ENCODE measurements at places on chromosomes 6 and 20.

DNA sequence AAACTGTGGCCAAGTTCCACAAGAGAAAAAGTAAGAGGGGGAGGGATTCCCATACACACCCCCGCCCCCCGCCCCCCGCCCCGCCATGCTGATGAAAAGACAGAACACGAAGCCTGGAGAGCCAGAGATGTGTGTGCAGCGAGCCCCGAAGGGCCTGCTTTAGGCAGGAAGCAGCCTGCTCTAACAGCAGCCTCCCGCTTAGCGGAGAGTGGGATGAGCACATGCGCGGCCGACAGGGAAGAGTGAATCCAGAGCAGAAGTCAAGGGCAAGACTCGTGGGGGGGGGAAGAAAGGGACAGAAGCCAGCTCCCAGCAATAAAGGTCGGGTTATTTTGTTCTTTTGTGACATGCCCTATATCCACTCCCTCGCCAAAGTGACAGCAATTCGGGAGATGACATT, 67.2 kb upstream of the PTGIS start:
- no peak for DNase-seq

DNA sequence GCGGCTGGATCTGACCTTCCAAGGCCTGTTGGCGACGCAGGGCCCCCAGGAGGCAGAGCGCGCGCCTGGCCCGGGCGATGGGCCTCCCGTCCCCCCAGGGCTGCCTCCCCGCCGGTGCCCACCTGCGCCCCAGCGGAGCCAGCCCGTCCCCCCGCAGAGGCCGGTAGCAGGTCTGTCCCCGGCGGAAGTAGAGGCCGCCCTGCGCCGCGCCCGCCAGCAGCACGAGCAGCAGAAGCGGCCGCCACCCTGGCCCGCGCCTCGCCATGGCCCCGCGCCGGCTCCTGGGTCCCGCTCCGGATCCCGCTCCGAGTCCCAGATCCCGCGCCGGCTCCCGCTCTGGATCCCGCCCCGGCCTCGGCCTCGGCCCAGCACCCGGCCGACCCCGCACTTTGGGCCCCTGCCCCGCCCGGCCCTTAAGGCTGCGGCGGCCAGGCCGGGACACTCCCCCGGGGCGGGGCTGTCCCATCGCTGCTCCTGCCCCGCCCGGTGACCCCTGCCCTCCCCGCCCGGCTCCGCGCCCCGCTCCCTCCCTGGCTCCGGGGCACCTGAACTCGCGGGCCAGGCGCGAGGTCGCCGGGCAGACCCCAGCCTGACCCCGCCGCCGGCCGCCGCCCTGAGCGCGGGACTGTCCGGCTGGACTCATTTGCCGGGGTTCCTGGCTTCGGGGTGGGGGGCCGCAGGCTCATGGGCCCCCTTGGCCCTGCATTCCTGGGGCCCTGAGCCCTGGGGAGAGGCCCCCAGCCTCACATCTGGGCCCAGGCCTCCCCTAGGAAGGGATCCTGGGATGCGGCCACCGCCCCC, at the start of gene CTSZ:
Gene CTSZ (minus strand): TSS at position 391 of the 801 bp plus-strand sequence. CDS start 126 bp downstream, at position 265.
- no peak for DNase-seq

GRCh38 chr6:17817763-17818162, 111.0 kb upstream of the NUP153 start:
- no peak for DNase-seq

- no peak for DNase-seq
These were observed 57.9 kb downstream of the HIVEP1 start for GRCh38 chr6:12069891-12070529.

GRCh38 chr20:39574061-39574460, 611.9 kb downstream of the DHX35 start:
- DNase-seq, result no peak

GRCh38 chr6:165404697-165405096, 95.3 kb upstream of the C6orf118 start:
- no peak for DNase-seq

DNA sequence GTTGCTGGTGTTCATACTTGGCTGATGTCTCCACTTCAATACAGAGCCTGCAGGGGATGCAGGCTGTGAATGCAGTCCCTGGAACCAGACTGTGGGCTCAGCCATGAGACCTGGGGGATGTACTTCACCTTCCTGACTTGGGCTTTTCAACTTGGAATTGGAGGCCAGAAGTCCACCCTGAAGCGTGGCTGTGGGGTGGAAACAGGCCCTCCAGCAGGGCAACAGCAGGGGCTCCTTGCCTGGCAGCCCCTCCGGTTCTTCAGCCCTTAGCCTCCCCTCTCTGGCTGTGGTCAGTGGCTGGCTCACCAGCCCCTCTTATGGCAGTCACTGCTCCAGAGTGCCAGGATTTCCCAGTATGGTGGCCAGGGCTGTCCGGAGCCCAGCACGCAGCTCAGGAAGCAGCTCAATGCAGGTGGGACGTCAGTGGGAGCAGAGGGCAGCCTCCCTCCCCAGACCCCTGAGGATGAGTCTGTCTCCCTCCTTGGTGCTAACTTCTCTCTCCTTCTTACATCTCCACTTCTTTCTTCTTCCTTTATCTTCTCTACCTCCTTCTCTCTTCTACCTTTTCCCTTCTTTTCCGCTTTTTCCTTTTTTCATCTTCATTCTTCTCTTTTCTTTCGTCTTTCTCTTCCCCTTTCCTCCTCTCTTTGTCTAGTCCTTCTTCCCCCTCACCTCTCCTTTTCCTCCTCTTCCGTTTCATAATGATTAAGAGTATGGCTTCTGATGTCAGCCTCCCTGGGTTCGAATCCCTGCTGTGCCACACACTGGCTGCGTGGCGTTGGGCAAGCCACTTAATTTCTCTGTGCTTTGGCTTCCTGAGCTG, 45.3 kb downstream of the SLC52A3 start:
- no peak for DNase-seq

- no peak for DNase-seq
These were observed 402.3 kb downstream of the NKAIN2 start for GRCh38 chr6:124205921-124206320.

DNA sequence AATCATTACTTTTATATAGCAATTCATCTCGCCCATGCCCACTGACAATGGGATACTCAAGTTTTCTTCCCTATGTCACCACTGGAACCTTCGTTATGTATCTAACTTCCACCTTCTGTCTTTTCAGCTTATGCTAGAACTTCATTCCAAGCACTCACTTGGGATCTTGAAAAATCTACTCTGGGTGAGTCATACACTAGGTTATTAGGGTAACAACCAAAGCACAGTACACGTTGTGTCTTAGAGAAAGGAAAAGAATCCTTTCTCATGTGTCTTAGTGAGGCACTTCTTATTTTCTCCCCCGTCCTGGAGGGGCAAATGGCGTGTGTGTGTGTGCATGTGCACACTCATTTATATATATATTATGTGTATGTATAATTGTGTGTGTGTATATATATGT, 18.3 kb upstream of the FAM162B start:
- no peak for DNase-seq

GRCh38 chr20:51801122-51801822, 1.0 kb downstream of the SALL4 start:
- no peak for DNase-seq

DNA sequence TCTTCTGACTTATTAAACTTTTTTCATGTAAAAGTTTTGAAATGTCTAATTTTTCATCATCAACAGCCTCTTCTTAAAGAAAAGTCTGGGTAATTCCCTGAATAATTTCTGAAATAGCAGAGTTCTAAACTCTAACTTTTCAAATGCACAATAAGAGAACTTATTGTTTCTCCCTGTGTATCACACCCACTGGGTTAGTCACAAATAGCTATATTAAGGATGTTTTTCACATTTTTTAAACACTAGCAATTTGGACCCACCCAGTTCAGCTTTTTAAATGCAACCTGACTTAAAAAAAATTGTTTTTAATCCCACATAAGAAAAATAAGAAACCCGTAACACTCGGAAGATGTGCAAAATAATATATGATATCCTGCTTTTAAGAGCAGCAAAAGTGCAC, 61.4 kb upstream of the UTRN start:
- DNase-seq, result no peak

DNA sequence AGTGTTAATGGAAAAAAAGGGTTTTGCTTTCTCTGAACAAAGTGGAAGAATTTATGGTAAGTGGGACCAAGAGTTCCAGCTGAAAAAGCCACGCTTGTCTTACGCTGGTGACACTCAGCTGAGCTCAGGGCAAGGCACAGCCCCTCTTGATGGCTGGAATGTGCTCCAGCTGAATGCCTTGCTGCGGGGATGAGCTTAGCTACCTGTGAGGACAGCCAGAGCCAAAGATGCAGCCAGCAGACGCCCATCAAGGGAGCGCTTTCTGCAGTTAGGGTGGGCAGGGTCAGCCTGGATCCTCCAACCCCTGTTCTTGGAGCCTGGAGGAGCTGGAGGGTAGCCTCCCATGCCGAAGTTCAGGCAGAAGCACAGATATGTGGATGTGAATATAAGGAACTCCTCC, 191.4 kb downstream of the SCP2D1 start:
- DNase-seq, result no peak

- DNase-seq, result no peak
These were observed 26.2 kb downstream of the ZKSCAN8 start for GRCh38 chr6:28167926-28168325.

DNA sequence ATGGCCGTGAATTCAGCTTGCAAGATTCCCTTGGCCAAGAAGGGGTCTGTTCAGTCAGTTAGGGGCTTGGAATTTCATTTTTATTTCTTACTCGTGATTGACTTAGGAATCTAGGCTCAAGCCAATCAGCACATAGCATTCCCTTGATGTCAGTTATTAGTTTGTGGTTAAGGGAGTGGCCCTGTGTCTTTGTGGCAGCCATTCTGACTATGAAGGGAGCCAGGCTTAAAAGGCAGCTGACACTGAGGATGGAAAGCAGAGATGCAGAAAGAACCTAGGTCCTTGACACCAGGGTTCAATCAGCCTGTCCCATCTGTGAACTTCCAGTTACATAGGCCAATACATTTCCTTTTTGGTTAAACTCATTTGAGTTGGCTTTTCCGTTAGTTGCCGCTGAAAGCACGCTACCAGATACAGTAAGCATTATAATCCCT, 48.1 kb downstream of the MCUR1 start:
- DNase-seq, result peak; percentile 49

- DNase-seq, result no peak
These were observed 44.9 kb downstream of the REPS1 start for GRCh38 chr6:138943089-138943625.

GRCh38 chr20:25090492-25091429, 8.8 kb upstream of the VSX1 start:
- no peak for DNase-seq

DNA sequence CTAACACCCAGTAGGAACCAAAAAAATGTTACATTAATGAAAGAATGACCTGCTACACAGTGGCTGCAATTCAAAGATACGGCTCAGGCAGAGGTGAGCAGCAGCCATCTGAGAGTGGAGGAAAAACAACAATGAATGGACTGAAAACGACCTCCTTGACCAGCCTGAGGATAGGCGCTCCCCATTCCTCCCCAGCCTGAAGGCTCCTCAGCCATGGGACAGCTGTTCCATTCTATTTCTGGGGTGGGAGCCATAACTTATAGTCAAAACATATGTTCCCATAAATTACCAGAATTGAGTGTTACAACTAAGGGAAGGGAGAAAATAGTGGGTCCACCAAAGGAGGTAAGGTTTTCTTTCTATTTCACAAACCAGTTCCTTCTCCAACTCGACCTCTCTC, 27.2 kb downstream of the FYN start:
- no peak for DNase-seq
